ENCODE measurements at places on chromosomes 3 and 15.

GRCh38 chr3:84082726-84083125, 876.1 kb upstream of the CADM2 start:
- no peak for DNase-seq

- no peak for DNase-seq
Observed at GRCh38 chr15:75712668-75713337, at the start of gene CSPG4. CSPG4 (minus strand) TSS chr15:75712848; CDS start chr15:75712755, 93 bp downstream.

DNA sequence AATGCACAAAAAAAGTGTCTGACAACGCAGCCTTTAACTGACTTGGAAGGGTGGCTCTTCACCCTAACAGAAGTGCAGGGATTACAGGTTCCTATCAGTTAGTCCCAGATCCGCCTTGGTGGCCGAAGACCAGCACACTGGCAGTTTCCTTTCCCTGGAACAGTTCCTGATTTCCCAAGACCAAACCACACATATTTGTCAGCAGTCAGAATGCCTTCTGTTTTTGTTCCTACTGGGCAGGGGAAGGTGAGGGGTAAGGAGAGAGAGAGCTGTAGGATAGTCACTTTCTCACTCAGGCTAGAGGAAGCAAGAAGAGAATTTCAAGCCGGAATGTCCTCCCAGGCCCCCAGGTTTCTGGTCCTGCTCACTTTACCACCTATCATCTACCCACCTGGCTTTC, 9.2 kb downstream of the CXCR6 start:
- DNase-seq = no peak

DNA sequence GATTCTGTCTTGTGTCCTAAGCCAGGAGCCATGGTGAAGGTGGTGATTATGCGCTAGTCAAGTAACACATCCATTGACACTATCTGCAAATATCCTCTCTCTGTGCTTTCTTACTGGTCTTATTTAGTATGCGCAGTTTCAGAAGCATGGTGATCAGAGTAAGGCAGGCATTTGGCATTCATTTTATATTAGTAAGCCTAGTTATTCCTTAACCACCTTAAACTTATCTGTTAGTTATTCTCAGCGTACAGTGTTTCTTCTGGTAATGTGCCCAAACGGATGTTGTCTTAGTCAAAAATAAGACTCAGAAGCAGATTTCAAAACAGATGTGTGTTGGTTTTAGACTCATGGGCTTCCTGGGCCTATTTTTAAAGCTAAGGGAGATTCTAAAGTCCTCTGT, 329.2 kb downstream of the GRM7 start:
- no peak for DNase-seq

DNA sequence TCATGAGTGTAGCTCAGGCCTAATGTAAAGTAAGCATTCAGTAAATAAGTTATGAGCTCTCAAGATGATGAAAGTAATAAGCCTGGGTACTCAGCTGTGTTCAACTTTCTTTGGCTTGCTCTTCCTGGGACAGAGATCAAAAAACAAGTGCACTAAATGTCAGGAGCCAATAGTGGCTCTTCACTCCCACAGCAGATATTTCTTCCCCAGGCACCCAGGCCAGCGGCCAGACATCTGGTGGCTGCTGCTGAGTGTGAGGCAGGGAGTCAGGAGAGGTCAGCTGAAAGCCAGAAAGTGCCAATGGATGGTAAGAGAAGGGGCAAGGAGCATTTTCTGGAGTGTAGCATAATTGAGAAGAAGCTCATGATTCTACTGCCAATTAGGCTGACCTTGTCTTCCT, 18.2 kb upstream of the ITGA11 start:
- no peak for DNase-seq

- DNase-seq = no peak
Observed at GRCh38 chr3:166785876-166786275, 594.2 kb downstream of the ZBBX start.

DNA sequence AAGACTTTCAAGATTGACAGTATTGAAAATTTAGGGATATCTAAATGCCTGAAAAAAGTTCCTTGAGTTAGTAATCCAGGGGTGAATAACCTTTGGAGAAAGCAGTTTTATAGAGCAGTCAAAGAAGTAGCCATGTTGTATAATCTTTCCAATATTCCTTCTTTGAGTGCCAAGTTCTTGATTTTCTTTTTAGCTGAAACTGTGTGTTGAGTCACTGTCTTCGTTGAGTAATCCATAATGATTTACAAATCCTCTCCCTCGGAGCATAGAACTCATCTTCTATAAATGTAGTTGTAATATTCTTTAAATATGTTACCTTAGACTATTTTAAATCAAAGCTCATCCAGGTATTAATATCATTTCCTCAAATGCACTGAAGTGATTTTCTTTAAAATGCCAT, 135.2 kb downstream of the BBX start:
- no peak for DNase-seq

- DNase-seq = no peak
Observed at GRCh38 chr3:175606650-175607318, 747.6 kb downstream of the NAALADL2 start.

- DNase-seq = no peak
Observed at GRCh38 chr3:64214381-64215018, 10.8 kb downstream of the PRICKLE2 start.

All from NCI-H1436 (cell line).